ENCODE measurements at places on chromosomes 11 and 22.

- DNase-seq: no peak
Measured at GRCh38 chr11:57792060-57792541, 30.5 kb downstream of the CTNND1 start.

DNA sequence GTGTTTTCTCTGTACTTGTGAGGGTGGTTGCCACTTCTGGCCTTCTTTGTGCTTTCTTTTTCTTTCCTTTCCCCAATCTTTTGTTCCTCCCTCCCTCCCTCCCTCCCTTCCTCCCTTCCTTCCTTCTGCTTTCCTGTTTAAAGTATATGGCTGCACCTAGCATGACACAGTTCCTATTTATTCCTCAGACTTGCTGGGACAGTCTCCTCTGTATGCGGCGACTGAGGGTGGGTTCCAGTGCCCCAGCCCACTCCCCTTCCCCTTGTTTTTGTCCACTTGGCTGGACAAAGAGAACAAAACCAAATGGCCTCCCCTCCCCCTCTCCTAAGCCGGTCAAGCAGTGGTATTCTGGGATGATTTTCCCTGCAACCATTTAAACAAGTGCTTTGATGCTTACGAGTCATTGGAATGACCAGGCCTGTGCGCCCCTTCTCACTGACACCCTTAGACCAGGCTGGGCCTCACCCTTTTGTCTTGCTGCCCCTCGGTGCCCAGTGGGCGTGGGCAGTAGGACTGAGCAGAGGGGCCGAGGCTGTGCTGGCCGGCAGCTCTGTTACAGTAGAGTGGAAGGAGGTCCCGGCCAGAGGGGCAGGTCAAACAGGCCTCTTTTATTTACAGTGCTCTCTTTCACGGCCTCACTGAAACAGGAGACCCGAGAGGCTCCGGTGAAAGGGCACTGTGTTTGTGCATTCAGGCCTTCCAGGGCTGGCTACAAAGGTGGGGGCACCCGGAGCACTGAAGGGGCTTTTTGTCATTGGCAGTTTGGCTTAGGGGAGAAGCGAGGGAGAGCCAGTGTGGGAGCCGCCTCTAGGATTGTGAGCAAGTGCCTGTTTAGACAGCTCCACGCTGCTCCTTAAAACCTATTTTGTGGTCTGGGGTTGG, 32.2 kb downstream of the ZBTB16 start:
- no peak for DNase-seq

GRCh38 chr22:46622081-46622521, 1.9 kb downstream of the GRAMD4 start:
- no peak for DNase-seq

- DNase-seq: no peak
Measured at GRCh38 chr11:121109916-121110586, 9.0 kb downstream of the TECTA start.

DNA sequence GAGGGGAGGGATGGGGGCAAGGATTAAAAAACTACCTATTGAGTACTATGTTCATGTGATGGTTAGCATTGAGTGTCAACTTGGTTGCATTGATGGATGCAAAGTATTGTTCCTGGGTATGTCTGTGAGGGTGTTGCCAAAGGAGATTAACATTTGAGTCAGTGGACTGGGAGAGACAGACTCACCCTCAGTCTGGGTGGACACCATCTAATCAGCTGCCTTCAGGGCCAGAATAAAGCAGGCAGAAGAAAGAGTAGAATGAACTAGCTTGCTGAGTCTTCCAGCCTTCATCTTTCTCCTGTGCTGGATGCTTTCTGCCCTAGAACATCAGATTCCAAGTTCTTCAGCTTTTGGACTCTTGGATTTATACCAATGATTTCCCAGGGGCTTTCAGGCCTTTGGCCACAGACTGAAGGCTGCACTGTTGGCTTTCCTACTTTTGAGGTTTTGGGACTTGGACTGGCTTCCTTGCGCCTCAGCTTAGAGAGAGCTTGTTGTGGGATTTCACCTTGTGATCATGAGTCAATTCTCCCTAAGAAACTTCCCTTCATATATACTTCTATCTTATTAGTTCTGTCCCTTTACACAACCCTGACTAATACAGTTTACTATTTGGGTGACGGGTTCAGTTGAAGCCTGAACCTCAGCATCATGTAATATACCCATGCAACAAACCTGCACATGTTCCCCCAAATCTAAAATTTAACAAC, 70.2 kb downstream of the MTNR1B start:
- no peak for DNase-seq

DNA sequence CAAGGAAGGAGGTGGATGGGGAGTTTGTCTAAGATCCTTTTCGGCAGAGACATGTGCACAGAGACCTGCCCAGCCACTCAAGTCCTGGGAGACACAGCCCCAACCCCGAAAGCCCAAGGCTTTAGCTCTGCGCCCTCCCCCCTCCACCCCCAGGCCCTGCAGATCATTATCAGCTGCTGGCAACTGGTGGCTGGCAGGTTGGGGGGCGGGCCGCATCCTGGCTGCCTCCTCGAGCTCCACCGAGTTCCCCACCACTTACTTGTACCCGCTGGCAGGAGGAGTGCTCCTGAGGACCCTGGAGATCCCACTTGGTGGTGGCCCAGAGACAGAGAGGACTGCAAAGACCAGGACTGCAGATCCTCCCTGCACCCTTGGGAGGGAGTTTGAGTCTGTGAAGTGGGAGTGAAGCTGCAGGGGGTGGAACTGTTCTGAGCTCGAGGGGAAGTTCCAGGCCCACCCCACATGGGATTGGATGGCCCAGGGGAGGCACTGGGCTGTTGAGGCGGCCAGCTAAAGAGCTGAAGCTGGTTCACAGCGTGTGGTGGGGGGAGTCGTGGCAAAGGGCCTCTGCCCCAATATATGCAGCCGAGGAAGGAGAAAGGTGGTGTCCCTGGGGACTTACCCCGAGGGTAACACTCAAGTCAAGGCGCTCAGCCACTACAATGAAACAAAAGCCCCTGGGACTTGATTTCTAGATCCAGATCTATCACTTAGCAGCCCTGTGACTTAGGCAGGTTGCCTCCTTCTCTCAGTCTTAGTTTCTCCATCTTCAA, 19.9 kb upstream of the CCDC86 start:
- no peak for DNase-seq

GRCh38 chr22:30094804-30095203, 14.5 kb downstream of the HORMAD2 start:
- DNase-seq: no peak

- DNase-seq: no peak
Measured at GRCh38 chr11:95554911-95555310, 234.7 kb downstream of the FAM76B start.

GRCh38 chr22:19473578-19473977, 5.4 kb downstream of the UFD1 start:
- DNase-seq: no peak

- DNase-seq: peak; percentile 39
Measured at GRCh38 chr11:76086743-76087635, 119.3 kb downstream of the WNT11 start.

DNA sequence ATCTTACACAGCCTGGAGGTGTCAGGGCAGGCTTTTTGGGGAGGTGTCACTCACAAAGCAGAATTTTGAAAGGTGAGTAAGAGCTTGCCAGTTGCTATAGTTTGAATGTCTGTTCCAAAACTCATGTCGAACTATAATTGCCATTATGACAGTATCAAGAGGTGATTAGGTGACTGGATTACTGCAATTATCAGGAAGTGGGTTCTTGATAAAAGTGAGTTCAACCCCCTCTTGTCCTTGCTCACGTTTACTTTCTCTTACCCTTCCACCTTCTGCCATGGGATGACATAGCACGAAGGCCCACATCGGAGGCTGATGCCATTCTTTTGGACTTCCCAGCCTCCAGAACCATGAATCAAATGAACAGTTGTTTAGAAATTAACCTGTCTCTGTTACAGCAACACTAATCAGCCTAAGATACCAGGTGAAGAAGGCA, 4.7 kb upstream of the C11orf86 start:
- no peak for DNase-seq

DNA sequence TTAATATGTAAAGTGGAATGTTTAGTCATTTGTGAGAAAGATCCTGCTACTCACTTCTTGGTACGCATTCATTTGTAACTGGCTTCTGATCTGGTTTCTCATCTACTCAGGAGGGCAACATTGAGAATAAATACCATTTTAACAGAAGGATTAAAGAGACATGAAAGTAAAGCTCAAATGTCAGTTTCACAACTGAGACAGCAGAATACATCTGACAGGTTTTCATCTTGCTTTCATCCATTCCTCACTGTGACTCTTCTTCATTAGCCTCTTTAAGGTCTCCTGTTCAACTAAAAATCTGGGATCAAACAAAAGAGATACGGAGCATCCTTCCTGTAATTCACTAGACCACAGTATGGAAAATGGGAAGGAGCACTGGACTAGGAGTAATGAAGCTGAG, 31.4 kb upstream of the CCDC89 start:
- no peak for DNase-seq

DNA sequence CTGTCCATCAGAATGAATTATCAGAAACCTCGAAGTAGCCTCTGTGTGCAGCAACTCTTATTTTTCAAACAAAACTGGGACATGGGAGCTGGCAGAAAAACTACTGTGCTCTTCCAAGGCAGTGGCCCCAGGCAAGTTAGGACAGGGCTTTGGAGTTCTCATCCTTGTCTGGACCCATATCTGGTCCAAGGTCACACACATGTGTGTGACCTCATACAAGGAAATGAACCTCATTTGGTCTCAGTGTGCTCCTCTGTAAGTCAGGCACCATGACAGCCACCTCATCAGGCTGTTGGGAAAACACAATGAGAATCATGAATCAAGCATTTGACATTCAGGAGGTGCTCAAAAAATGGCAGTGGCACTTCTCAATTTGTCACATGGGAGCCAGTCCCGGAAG, 25.8 kb downstream of the LARGE1 start:
- DNase-seq: no peak

- DNase-seq: no peak
Measured at GRCh38 chr11:128451652-128452470, 135.5 kb downstream of the ETS1 start.

GRCh38 chr22:39297490-39298240, 21.8 kb downstream of the RPL3 start:
- no peak for DNase-seq

GRCh38 chr11:20023082-20023426, 137.2 kb downstream of the DBX1 start:
- DNase-seq: no peak

- DNase-seq: no peak
Measured at GRCh38 chr11:110471371-110471770, 41.6 kb downstream of the FDX1 start.

DNA sequence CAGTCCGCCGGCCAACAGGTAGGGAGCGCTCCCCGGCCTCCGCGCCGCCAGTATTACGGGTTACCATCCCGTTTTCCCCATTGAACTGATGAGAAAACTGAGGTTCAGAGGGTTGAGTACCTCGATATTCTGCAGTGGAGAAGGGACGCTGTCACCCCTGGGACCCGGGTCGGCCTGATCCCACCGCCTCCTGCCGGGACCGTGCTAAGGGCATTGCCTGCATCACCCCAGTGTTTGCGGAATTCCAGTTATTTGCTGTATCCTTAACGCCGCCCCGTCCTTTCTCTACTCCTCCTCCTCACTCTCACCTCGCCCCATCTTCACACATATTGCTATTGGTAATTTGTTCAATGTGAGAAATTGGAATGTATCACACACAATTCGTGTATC, 370 bp upstream of the A4GALT start:
- no peak for DNase-seq

GRCh38 chr22:41561788-41562187, 978 bp downstream of the CSDC2 start:
- no peak for DNase-seq

DNA sequence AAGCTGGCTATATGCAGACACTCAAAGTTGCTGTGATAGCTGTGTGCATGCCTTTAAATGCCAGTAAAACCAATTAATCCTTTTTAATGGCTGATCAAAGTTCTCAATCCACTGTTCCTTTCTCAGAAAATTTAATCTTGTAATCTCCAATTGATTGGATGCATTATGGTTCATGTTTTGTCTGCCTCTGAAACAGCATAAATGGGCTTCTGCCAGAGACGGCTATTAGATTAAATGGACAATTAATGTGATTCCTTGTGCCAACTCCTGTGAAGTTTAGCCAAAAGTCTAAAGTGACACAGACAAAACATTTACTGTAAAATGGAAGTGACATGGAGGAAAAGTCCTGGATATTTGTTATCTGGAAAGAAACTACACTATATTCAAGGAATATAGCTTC, 952.5 kb upstream of the FAT3 start:
- DNase-seq: no peak
